WTC11 (cell line): ENCODE measurements at places on chromosomes 16 and 17.

GRCh38 chr17:21313320-21313719 lies 28.8 kb downstream of the MAP2K3 start:
- H3K27me3 ChIP-seq: peaks cover 7% of the 10 kb centered on the region
- no peak overlapping the region for H3K27ac ChIP-seq
- H3K36me3 ChIP-seq: peaks cover 16% of the 10 kb centered on the region
- peaks cover 3% of the 10 kb centered on the region for H3K4me1 ChIP-seq
- no peak overlapping the region for H3K4me3 ChIP-seq

GRCh38 chr17:17382971-17383370 lies 79.8 kb downstream of the NT5M start:
- H3K27me3 ChIP-seq: no peaks in the 10 kb centered on the region
- no peak overlapping the region for H3K4me3 ChIP-seq
- H3K27ac ChIP-seq: no peak overlapping the region

DNA sequence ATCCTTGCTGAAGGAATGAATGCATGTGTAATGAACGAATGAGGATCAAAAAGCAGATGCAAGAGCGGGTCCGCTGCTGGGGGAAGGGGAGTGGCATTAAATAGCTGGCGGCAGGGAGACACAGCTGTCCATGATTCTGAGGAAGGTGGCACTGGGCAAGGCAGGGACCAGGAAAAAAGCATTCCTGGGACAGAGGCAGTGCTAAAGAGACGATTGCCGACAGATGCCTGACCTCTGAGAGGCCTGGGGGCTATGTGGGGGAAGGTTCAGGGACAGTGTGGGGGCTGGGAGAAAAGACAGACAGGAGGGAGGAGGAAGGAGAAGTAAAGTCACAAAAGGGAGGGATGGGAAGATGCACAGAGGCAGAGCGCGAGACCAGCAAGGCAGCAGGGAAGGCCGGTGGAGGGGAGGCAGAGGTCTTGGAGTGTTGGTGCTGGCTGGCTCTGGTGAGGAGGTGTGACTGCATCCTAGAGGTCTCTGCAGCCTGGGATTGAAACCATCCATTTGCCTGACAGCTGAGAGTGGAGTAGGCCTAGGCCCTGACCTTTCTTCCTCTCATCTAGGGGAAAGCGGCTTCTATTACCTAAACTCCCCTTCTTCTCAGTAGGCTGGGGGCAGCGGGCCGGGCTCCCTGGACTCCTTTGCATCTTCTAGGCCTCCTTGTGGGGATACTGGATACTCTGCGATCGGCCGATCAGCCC lies 109.9 kb downstream of the SDK2 start:
- DNase-seq: no peak
- 0 out of 2 replicates have a peak overlapping the region, but pooled peaks have one; percentile 44 for H3K27ac ChIP-seq
- H3K27me3 ChIP-seq: no peaks in the 10 kb centered on the region
- peaks cover 41% of the 10 kb centered on the region for H3K4me1 ChIP-seq
- H3K4me3 ChIP-seq: no peak overlapping the region

DNA sequence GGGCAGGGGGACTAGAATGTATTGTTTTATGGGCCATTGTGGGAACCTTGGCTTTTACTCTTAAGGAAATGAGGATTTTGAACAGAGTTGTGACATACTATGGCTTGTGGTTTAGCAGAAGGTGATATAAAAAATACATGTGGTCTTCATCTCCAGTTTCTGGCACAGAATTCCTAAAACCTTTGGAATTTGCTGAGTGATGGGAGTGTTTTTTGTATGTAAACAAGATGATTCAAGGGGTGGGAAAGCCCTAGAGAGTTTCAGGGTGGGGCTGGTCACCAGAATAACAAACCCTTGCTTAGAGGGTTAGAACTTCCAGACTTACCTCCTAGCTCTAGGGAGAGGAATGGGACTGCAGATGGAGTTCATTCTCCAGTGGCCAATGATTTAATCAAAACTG lies 316.1 kb downstream of the PHKB start:
- H3K27me3 ChIP-seq: no peaks in the 10 kb centered on the region; the same call in 1 of the 2 replicates
- H3K27ac ChIP-seq: no peak overlapping the region
- DNase-seq: no peak

DNA sequence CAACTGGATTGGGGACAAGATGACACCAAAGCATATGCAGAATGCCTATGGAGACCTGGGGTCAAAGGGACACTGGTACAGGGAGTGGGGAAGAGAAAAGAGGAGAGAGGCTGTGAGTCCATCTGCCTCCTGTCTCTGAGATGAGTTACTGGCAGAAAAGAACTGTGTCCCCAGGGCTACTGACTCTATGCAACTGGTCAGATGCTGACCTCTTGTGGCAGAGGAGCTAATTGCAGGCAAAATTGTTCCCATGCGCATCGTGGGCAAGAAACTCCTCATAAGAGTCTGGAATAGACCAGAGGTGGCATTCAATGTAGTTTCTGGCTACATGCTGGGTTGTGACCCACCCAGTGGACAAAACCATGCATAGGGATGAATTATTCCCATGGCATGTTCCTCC lies 26.1 kb upstream of the MLKL start:
- H3K36me3 ChIP-seq: peaks cover 9% of the 10 kb centered on the region
- no peak overlapping the region for H3K4me3 ChIP-seq
- no peaks in the 10 kb centered on the region for H3K27me3 ChIP-seq
- DNase-seq: peak; percentile 80

DNA sequence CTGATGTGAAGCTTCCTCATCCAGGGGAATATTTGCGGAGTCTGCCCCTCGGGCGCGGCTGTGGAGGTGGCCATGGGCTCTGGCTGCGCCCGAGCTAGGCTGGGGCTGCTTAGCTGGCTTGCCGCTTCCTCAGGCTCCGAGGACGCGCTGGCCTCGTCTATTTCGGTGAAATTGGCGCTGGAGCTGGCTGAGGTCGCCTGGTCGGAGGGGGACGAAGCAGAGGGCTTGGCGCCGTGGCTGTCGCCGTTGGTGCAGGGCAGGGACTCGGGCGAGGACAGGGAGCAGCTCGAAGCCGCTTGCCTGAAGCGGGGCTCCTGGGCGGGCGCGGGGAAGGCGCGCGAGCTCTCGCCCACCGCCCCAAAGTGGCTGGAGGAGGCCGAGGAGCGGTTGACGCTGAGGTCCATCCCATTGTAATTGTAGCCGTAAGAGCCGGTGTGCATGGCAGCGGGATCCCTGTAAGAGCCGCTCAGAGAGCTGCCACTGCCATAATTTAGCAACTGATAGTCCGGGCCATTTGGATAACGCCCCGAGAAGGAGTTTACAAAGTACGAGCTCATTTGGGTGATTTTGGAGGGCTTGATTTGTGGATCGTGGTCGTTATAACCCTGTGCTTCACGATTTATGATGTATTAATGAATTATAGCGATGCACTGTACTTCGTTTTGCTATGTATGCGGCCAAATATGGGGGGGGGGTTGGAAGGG lies at the start of gene HOXB5:
Gene HOXB5, minus strand, starts transcription at position 654 of the 704 bp plus-strand sequence. Its CDS starts 97 bp downstream, at position 557.
- H3K27ac ChIP-seq: no peak within 1 kb of the TSS
- DNase-seq: no peak
- H3K36me3 ChIP-seq: peaks cover 2% of the 10 kb centered on the region; the same call in 1 of the 2 replicates
- H3K4me1 ChIP-seq: peaks cover 55% of the 10 kb centered on the region

DNA sequence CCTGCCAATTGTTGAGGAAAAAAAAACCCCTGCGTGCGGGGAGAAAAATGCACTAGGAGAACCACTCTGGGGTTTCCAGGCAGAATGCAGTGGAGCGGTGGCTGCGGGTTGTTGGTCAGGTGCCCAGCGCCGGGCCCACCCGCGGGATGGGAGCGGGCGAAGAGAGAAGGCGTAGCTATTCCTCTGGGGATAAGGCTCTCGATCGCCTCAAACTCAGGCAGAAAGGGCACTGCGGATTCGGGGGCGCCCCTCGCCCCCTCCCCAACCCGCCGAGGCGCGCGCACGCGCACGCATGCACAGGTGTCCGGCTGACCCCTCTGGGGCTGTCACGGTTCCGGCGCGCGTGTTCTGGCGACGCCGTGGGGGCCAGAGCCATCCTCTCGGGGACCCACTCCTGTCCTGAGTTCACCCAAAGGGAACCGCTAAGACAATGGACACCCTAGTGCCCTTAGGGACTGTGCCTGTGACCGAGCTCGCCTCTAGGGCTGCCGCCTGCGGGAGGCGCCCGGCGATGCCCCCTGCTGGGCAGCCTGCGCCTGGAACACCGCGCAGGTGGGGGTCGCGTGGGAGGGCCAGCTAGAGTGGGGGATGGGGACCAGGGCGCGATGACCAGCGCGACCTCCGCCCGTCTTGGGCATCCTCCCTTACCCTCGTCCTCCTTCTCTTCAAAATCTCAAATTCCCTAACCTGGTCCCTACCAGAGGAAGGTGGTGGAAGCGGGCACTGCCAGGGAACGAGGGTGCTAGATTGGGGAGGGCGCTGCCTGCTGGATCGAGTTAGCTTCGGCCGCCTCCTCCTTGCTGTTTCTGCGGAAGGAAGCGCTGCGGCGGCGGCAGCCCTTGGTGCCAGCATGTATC lies 14.4 kb upstream of the CBX8 start:
- H3K4me1 ChIP-seq: peaks cover 36% of the 10 kb centered on the region
- H3K4me3 ChIP-seq: peak overlapping the region; percentile 62
- H3K27me3 ChIP-seq: peaks cover 92% of the 10 kb centered on the region
- H3K27ac ChIP-seq: no peak overlapping the region
- H3K36me3 ChIP-seq: peaks cover 4% of the 10 kb centered on the region; the same call in 1 of the 2 replicates

DNA sequence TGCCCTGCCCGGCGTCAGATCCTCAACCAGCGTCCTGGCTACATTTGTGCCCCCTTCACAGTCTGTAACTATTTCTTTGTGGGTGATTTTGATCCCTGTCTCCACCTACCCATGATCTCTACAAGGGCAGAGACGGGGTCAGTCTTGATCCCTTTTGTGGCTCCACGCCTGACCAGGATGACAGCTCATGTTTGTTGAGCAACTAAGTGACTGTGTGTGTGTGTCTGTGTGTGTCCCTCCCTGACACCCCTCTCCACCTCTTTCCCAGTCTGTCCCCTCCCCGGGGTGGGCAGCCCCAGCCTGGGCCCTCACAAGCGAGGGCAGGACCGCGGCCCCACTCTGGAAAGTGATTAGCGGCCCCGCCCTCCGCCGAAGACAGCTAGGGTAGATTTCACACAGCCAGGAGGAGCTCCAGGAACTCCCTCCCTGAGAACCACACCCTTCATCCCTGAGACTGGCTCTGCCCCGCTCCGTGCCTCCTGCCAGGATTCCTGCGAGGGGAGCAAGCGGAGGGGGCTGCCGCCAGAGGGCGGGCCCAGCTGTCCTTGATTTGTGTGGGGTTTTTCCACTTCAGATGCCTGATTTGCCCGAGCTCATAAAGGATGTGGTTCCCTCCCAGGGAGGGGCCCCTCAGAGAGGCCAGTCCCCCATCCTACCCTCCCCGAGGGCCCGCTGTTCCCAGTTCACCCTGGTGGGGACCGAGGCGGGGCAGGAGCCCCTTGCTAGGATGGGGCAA lies 5.3 kb upstream of the HS3ST6 start:
- peaks cover 76% of the 10 kb centered on the region for H3K27me3 ChIP-seq
- no peaks in the 10 kb centered on the region for H3K36me3 ChIP-seq
- H3K27ac ChIP-seq: no peak overlapping the region
- peak; percentile 66 for DNase-seq
- peak overlapping the region; percentile 49 for H3K4me3 ChIP-seq

- DNase-seq: no peak
- H3K36me3 ChIP-seq: no peaks in the 10 kb centered on the region
- no peak overlapping the region for H3K4me3 ChIP-seq
- no peaks in the 10 kb centered on the region for H3K27me3 ChIP-seq
Measured at GRCh38 chr17:32852811-32853210, 24.1 kb downstream of the MYO1D start.

DNA sequence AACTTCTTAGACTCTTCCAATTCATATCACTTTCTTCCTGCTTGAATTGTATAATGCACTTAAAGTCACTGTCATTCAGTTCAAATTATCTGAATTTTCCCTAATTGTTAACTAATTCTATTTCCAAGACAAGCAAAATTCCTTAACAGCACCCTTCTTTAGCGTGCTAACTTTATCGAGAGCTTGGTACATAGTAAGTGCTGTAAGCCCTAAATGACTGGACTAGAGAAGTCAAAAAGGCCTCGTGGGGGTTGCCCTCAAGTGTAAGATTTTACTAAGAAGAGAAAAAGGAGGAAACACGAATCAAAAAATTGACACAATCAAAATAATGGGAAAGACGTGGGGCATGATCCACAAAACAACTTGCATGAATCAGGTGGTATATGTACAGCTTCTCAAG lies 11.3 kb downstream of the KANSL1 start:
- H3K27me3 ChIP-seq: no peaks in the 10 kb centered on the region
- H3K4me3 ChIP-seq: no peak overlapping the region
- no peak for DNase-seq
- peaks cover 92% of the 10 kb centered on the region for H3K4me1 ChIP-seq
- peak overlapping the region; percentile 86 for H3K27ac ChIP-seq

DNA sequence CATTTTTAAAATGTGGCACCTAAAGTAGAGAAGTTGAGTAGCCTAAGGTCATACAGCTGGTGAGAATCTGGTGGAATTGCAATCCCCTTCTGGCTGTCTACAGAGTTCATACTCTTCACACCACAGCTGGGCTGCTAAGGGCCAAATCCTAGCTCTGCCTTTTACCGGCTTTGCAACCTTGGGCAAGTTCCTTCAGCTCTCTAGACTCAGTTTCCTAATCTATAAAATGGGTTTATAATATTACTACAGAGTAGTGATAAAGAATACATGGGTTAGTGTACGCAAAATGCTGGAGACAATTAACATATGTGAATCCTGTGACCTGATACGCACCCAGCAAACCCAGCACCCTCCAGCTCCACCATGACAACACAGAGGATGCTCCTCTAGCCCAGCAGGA lies 298.2 kb upstream of the MAF start:
- H3K4me3 ChIP-seq: no peak overlapping the region
- no peak for DNase-seq
- no peak overlapping the region for H3K27ac ChIP-seq
- H3K27me3 ChIP-seq: no peaks in the 10 kb centered on the region

GRCh38 chr16:85253084-85253941 lies 141.0 kb upstream of the CIBAR2 start:
- H3K36me3 ChIP-seq: no peaks in the 10 kb centered on the region
- no peak overlapping the region for H3K4me3 ChIP-seq
- peak; percentile 87 for DNase-seq
- H3K27ac ChIP-seq: no peak overlapping the region
- H3K4me1 ChIP-seq: no peaks in the 10 kb centered on the region

- no peak for DNase-seq
- H3K36me3 ChIP-seq: no peaks in the 10 kb centered on the region
- H3K27ac ChIP-seq: no peak overlapping the region
- H3K27me3 ChIP-seq: no peaks in the 10 kb centered on the region
- no peak overlapping the region for H3K4me3 ChIP-seq
Measured at GRCh38 chr17:65328567-65328966, 191.4 kb downstream of the RGS9 start.

DNA sequence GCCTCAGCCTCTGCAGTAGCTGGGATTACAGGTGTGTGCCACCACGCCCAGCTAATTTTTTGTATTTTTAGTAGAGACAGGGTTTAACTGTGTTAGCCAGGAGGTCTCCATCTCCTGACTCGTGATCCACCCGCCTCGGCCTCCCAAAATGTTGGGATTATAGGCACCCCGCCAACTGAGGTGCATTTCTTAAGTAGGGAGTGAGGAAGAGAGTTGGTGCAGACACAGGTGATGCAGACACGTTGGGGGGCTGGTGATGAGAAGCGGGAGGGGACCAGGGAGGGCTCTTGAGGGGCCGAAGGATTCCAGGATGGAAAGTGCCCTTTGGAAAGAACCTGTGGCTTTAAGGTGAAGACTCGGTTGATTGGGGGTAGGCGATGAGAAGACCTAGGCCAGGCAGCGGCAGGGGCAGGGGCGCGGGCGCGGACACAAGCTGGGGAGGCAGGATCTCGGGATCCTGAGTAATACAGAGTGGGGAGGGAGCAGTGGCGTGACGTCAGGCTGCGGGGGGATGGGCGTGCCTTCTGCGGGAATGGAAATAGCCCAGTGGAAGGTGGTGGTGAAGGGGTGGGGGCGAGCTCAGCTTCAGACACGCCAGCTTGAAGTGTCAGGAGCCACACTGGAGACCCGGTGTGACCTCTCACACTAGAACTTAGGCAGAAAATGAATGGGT lies 2.5 kb upstream of the ATP6V0C start:
- H3K36me3 ChIP-seq: no peaks in the 10 kb centered on the region
- H3K4me3 ChIP-seq: peak overlapping the region; percentile 15; the same call in 1 of the 2 replicates
- H3K27me3 ChIP-seq: peaks cover 4% of the 10 kb centered on the region
- DNase-seq: peak; percentile 60
- peaks cover 41% of the 10 kb centered on the region for H3K4me1 ChIP-seq
